ENCODE measurements at places on chromosomes 7 and 10.

DNA sequence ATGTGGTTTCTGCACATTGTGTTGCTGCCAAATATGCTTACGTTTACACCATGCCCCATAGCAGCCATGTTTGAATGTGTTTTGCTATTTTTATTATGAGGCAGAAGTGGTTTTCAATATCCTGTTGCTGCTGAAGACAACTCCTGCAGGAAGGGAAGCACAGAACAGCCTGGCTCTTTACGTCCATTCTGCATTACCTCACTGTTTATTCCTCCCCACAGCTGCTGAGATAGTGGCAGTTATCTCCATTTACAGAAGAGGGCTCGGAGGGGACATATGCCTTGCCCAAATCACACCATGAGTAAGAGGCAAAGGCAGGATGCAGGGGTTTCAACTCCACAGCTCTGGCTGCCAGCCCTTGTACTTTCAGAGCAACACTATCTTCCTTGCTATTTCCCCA is 35.3 kb downstream of the PLPP4 start:
- DNase-seq = no peak

GRCh38 chr7:135714534-135715009 is 13.4 kb downstream of the SLC13A4 start:
- no peak for DNase-seq

GRCh38 chr7:98105942-98106544 is 619 bp upstream of the LMTK2 start:
- DNase-seq = peak; percentile 11

- DNase-seq = no peak
These were observed 25.9 kb downstream of the LMOD2 start for GRCh38 chr7:123681561-123681960.

- DNase-seq = no peak
These were observed 116.6 kb upstream of the CDK1 start for GRCh38 chr10:60661637-60662036.
